Head of caudate nucleus (tissue), 42 donors: ENCODE measurements at places on chromosomes 16 and 17.

DNA sequence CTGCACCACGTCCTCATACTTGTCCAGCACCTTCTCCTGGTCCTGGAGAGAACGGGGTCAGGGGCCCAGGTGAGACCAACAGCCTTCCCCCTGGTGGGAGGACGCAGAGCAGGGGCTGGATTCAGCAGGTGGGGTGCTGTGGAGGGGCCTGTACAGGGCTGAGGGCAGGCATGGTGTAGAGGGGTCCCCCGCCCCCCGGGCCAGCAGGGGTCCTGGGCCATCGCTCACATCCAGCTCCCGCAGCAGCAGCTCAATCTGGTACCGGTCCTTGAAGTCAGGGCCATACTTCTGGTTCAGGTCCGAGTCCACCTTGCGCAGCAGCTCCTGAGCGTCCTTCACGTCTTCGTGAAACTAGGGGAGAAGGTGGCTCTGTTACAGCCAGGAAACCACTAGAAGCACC lies 41.6 kb downstream of the PPL start:
- DNase-seq, result no peak

- no peak for DNase-seq
These were observed 35.8 kb upstream of the LGALS9 start for GRCh38 chr17:27595208-27595607.

DNA sequence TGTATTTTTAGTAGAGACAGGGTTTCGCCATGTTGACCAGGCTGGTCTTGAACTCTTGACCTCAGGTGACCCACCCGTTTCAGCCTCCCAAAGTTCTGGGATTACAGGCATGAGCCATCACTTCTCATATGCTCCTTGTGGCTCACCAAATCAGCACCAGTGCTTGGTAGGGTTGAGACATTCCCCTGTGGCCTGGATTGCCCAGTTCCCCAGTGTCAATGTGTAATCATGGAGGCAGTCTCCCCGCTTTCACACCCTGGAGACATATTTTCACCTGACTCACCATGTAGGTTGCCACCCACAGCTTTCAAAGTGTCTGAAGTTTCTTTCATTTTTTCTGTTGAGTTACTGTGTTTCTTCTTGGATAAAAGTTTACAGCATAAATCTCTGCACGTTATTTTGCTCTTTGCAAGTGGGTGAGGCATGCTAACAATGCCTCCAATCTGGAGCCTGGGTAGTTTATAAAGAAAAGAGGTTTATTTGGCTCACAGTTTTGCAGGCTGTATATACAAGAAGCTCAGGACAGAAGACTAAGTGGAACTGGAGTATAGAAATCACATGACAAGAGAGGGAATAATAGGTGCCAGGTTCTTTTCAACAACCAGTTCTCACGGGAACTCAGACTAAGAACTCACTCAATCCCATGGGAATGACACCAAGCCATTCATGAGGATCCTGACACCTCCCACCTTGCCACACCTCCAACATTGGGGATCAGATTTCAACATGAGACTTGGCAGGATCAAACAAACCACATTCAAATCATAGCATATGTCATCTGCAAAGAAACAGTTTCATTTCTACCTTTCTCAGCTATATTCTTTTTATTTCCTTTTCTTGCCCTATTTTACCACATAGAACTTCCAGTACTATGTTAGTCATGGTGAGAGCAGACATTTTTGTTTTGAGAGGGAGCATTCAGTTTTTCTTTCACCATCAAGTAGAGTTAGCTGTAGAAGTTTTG lies 113.2 kb downstream of the PHKB start:
- DNase-seq, result no peak

DNA sequence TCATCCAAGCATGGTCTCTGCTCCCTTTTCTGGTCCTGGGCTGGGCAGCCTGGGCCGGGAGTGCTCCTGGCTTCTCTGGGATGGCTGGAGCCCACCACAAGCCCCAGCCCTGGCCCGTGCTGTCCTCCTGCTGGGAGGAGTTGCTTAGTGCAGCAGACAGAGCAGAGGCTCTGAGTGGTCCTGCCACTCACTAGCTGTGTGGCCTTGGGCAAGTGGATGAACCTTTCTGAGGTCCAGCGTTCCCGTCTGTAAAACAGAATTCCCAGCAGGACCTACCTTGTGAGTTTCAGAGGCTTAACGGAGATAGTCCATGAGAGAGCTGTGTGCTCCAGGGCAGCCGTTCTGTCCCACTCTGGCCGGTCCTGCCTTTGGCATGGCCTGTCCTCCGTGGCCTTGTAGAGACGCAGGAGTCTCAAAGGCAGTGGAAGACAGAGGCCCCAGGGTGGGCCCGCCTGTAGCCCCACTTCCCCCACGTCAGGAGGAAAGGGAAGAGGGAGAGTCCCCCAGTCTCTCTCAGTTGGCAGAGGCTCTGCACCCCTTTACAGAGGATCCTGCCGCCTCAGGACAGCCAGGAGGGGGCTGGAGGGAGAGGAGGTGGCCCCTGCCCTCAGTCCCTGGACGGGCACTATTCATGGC lies 7.8 kb downstream of the MYO15B start:
- DNase-seq, result no peak

DNA sequence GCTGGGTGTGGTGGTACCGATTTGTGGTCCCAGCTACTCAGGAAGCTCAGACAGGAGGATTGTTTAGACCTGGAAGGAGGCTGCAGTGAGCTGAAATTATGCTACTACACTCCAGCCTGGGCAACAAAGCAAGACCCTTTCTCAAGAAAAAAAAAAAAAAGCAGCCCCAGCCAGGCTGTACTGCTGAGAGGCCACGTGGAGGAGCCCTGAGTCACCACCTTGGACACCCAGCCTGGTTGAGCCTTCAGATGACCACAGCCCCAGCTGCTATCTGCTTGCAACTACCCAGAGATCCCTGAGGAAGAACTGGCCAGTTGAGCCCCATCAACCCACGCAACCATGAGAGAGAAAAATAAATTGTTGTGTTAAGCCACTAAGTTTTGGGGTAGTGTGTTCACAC lies 23.6 kb upstream of the GPRC5C start:
- no peak for DNase-seq
